ENCODE measurements at places on chromosomes 2 and 18.

DNA sequence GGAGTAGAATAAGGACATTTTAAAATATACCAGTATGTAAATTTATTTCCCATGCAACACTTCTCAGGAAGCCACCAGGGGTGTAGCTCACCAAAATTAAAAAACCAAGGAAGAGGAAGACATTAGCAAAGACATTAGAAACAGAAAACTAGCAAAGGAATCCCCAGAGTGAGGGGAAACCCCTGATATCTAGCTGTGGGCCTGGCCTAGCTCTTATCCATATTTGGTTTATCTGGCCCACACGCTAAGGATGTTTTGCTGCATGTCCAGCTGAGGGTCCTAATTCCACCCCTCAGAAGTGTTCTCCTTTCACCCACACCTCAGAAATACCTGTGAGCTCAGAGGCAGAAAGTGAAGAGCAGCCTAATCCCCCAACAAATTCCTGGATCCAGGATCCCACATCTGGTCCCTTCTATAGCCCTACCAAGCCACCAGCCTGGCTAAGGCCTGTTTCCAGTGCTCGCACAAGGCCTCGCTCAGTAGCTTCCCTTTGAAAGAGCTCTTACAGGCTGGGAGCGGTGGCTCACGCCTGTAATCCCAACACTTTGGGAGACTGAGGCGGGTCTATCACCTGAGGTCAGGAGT, 17.4 kb downstream of the OSBPL1A start:
- DNase-seq, result no peak

- DNase-seq, result no peak
Observed at GRCh38 chr2:116879650-116880160, 934.8 kb upstream of the DDX18 start.

DNA sequence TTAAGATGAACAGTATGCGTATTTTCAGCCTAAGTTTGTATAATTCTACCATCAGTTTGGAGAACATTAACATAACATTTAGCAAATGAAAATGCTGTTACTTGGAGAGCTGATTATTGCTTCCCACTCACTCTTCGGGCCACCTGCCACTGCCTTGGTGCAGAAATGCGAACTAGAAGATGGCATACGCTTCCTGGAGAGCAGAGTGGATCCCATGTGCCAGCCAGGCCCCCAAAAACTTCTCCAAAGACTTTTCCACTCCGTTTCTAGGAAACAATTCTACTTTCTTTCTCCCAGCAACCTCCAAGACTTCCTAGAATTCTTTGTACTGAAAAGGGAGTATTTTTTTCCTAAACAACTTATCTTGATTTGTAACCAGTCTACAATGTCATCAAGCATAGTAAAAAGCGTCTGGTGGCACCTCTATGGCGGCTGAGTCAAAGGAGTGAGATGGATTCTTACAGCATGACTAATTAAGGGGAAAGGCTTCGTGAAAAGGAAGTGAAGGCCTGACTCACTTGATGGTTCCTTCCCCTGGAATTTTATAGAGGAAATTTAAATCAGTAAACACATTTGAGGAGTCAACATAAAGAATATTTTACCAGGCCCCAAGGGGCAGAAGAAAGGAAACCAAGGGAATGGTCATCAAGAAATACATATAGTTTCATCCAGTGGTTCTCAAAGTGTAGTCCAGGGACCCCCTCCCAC, 36.6 kb downstream of the FEZ2 start:
- DNase-seq, result no peak

GRCh38 chr2:134453973-134454372, 200.1 kb downstream of the MGAT5 start:
- no peak for DNase-seq

- DNase-seq, result no peak
Observed at GRCh38 chr18:31079973-31080372, 22.2 kb downstream of the DSC2 start.

DNA sequence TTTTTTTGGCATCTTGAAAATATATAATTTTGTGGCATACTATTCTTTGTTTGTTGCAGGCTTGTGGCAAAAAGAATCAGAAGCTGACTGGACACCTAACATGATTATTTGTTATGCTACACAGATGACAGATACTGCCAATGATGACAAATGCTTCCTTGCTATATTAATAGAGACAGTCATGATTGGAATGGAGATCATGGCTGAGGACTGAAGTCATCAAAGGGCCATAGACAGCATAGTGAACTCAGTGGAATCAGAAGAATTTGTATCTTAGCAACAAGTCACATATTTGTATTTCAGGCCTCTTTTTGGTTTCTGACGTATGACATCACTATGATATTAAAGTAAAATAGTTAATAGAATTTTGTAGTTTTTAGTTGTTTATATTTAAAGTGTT, 1003.8 kb upstream of the DDX18 start:
- no peak for DNase-seq

- DNase-seq, result no peak
Observed at GRCh38 chr2:143581134-143581533, 451.9 kb downstream of the ARHGAP15 start.

DNA sequence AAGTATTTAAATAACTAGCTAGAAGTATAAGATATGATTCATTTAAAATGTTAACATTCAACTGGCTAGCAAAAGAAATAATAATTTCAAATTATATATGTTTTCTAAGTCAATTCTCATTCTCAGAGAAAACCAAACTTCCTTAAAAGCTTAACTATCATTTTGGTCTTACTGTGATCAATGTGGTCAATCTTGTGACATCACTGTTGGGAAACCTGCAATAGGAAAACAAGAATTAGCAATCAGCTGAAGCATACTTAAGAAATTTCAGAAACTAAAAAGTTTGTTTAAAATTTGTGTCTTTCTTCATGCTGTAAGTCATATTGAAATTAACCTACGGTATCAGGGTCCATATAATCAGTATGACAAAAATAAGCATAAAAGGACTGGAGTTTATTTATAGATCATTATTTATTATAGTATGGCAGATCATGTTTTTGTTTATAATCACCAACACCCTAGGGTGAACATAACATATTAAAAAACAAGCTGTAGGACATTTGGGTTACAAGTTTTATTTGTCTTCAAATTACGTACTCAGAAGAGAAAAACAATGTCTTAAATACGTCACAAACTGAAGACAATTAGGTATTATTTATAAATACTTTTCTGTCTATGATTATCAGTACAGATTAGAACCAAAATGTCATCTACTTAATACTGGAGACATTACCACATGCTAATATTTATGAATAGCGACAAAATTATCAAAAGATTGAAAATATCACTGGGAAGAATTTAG, 60.5 kb downstream of the BAZ2B start:
- DNase-seq, result no peak

DNA sequence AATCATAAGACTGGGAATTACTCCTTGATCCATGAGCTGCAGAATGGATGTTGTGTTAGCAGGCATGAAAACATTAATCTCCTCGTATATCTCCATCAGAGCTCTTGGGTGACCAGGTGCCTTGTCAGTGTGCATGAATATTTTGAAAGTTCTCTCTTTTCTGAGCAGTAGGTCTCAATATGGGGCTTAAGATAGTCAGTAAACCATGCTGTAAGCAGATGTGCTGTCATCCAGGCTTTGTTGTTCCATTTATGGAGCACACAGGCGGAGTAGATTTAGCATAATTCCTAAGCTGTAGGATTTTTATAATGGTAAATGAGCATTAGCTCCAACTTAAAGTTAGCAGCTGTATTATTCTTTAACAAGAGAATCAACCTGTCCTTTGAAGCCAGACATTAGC, 160.3 kb downstream of the MYO1B start:
- DNase-seq, result no peak

GRCh38 chr2:68548396-68548795, 81.0 kb downstream of the APLF start:
- no peak for DNase-seq

GRCh38 chr18:63119647-63120046, 199.9 kb downstream of the BCL2 start:
- no peak for DNase-seq

All from NCI-H1930 (cell line).